Stimulated activated CD8-positive, alpha-beta memory T cell treated with anti-CD3 and anti-CD28 coated beads, Interleukin-4, amount 100 ng/mL, for 24 hours (primary cell): ENCODE measurements at places on chromosomes 6 and 20.
A peak's percentile ranks its signal among the peaks of the same experiment; 100 is the strongest.

DNA sequence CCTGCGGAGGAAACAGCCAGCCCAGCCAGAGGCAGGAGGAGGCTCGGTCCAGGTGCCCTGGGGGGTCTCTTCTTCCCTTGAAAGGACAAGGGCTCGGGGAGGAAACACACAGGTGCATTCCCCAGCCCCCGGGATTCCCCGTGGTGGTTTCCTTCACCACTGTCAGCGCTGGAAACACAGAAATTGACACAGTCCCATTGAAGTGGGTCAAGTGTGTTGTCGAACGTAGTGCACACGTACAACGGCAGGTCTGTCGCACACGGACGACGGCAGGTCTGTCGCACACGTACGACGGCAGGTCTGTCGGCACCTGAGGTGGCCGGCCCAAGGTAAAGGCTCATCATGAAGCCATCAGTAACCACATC is 80.9 kb downstream of the DLL1 start:
- no peak for DNase-seq

- DNase-seq, result no peak
Measured at GRCh38 chr6:126481319-126481718, 141.4 kb downstream of the CENPW start.

DNA sequence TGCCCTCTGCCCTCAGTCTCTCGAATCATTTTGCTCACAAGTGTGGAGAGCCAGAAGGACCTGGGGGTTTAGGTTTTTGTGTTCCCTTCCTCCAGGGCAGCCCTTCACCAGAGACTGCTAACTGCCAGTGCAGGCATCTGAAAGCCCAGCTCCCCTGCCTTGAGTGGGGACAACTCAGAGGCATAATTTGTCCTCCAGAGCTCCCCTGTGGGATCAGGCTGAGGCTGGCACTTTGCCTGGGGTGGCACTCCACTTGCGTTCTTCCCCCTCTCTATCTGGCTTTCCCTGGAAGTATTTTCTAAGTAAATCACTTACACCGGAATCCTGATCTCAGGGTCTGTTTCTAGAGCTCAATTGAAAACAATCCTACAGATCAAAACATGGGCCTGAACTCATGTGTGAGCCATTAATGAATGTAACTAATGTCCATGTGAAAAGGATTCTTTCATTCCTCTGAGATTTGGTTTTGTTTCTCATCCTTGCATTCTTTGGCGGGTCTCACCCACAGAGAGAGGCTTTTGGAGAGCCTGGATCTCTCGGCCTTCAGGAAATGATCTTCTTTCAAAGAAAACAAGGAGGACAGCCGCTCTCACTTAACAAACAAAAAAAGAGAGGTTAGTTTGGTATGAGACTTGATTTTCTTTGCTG is 125.7 kb upstream of the RIPOR2 start:
- DNase-seq, result no peak

GRCh38 chr20:53379014-53379832 is 214.4 kb downstream of the ZNF217 start:
- DNase-seq, result no peak

GRCh38 chr6:12099623-12100338 is 87.7 kb downstream of the HIVEP1 start:
- DNase-seq, result no peak

DNA sequence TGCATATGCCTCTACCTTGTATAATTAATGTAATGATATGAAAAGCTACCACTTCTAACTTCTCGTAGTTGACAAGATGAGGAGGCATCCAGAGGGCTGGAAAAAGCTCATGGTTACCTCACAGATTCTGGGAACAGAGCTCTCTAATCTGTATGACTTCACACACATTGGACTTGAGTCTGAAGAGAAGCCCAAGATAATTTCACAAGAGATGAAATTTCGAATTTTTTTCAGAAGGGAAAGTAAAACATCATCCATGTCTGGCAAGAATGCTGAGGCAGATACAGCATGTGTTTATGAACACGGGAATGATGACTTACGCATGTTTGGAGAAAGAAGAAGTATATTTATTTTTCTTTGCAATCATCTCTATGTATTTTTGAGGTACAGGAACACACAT is 141.8 kb upstream of the TENT5A start:
- DNase-seq, result no peak

- DNase-seq, result no peak
Measured at GRCh38 chr6:35468980-35469750, 964 bp downstream of the RPL10A start.

- DNase-seq, result no peak
Measured at GRCh38 chr6:163248051-163248450, 166.5 kb upstream of the QKI start.

GRCh38 chr20:5171790-5172164 is 45.0 kb downstream of the CDS2 start:
- DNase-seq, result no peak

- DNase-seq, result no peak
Measured at GRCh38 chr6:128600397-128600951, 80.1 kb upstream of the PTPRK start.

- DNase-seq, result no peak
Measured at GRCh38 chr6:69784595-69785377, 12.0 kb downstream of the LMBRD1 start.

DNA sequence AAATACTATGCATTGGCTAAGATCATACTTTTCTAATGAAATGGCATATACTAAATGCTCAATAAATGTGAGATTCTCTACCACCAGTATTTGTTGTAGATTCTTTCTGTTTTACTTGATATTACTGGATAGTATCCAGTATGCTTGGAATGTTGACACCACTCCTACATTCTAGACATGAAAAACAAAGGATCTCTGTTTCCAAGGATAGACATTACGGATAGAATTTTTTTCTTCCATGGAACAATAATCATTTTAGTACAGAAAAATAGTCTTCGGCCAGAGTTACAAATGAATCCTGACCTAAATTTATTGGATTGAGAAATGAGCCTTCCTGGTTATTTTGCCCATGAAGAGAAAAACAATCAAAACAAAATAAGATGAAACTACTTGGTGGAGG is 258.2 kb upstream of the NT5E start:
- DNase-seq, result no peak

GRCh38 chr6:147226163-147226724 is 22.0 kb downstream of the STXBP5 start:
- DNase-seq, result no peak

DNA sequence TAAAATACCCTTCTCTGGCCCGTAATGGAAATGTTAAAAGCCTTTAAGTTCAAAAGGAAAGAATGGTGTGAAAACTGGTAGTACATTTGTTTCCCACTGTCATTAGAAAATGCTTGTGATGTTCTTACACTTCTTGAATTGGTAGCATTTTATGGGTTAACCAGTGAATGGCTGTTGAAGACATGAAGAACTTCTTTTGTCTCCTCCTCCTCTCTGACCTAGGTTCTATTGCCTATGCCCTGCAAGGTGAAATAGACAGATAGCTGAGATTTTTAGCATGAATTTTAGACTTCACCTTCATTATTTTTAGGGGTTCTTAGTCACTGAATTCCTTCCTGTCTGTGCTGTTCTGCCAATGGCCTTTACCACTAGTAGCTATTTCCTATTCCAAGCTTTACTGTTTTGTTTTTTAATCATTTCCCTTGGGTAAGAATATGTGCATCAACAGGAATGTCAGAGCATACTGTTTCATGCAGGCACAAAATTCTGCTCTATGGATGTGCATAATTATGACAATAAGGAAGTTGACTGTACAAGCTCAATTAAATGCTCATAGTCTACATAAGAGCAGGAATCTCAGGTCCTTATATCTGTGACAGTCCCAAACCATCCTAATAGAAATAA is 4.9 kb downstream of the TNFAIP3 start:
- no peak for DNase-seq

- DNase-seq, result no peak
Measured at GRCh38 chr20:10716855-10717254, 43.1 kb upstream of the JAG1 start.

GRCh38 chr6:118537574-118537973 is 10.5 kb upstream of the PLN start:
- DNase-seq, result no peak

GRCh38 chr20:35709259-35709658 is 10.1 kb downstream of the ROMO1 start:
- DNase-seq, result no peak

GRCh38 chr6:70131528-70131927 is 171.4 kb downstream of the COL9A1 start:
- DNase-seq, result no peak

- no peak for DNase-seq
Measured at GRCh38 chr20:48178633-48179032, 393.4 kb upstream of the SULF2 start.

DNA sequence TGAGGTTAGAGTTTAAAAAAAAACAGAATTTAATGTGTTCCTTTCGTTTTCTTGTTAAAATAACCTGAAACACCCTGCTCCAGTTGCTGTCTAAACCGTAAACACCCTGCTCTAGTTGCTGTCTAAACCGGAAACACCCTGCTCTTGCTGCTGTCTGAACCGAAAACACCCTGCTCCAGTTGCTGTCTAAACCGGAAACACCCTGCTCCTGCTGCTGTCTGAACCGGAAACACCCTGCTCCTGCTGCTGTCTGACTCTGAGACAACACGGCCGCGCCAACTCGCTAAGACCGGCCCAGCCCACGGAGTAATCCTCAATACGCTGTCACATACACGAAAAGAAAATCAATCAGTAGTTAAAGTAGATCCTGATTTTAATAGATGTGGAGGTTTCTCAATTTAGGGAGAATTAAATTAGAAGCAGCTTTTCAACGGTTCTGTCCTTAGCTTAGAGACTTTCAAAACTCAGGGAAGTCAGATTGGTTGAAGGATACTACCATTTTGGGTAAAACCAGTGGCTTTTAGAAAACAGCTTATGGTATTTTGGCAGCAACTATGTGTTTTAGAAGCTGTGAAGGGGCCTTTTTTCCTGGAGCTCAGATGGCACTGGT is 98.3 kb downstream of the RAMACL start:
- DNase-seq, result peak; percentile 52

- no peak for DNase-seq
Measured at GRCh38 chr6:28777147-28777461, 146.7 kb downstream of the TRIM27 start.

DNA sequence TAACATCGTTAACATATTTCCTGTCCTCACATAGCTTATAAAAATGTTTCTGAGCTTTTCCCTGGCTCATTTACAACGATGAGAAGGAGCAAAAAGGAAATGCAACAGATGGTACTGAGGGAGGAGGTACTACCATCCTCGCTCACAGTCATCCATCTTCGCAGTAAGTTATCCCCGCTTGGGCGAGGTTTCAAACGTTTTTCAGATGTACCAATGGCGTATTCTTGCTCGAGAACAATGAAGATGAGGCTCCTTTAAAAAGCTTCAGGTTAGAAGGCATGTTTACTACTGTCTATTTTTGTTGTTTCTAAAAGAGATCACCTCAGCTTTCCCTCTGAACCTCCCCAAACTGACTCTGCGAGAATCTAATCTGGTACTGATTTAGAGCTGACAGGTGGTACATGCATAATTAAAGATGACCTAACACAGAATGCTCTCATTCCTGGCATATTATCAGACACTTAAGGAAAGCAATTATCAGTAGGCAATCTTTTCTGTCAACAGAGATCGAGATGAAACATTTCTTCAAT is 178.7 kb downstream of the GJA10 start:
- DNase-seq, result no peak

DNA sequence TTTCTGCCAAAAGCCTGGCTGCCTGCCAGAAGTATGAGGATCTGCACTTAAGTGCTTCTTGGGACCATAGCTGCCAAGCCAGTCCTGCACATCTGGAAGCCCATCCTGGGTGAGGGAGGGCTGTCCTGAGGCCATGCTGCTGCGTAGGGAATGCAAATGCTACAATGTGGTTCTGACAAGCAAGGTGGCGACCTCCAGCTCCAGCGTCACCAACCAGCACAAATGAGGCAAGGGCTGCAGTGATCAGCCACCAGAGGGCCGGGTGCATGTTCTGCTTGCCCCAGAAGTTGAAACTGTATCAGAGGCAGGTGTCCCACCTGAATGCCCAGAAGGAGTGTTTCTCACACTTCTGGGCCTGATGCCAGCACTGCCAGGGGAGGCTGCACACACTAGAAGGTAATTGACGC is 99.1 kb upstream of the KCNQ5 start:
- no peak for DNase-seq

DNA sequence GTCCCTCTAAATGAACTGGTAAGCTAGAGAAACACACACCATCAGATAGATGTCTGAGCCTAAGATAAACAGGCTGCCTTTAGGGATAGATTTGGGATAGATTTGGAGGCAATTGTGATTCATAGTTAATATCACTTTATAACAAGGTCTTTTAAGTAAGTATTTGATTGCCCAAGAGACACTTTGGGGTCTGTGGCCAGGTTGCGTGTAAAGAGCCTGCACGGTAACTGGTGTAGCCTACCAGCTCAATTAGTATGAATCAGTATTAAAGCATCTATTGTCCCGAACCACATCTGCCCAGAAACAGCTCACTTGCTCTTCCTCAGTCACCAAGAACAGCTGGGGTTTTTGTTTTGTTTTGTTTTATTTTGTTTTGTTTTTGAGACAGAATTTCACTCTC is 193.3 kb downstream of the SASH1 start:
- DNase-seq, result no peak

DNA sequence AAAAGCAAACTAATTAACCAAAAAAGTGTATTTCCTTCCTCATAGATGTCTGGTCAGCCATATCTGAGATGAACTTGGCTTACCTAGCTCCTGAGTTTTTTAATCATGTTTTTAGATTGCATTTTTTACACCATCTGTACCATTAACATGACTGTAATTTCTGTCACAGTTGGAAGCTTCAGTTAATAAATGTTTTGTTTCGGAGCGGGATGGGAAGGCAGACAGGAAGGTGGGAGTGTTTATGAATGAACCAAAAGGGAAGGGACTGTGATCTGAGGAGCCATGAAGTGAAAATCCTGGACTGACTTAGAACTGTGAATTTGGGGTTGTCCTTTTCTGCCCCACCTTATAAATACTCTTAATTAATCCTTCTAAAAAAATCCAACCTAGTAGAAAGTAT is 445.6 kb upstream of the SOX4 start:
- DNase-seq, result no peak

- no peak for DNase-seq
Measured at GRCh38 chr6:10300071-10300470, 114.8 kb downstream of the TFAP2A start.
